ENCODE measurements at places on chromosomes 2 and 18. TPM values are rescaled to one million over a fixed set of nuclear protein-coding genes. Genes with fewer than 3 reads are reported as not detected.

The UGT1A4 gene
- polyA plus RNA-seq, result not detected

The GLS gene
- 37.8 TPM for polyA plus RNA-seq

The RBFA gene
- polyA plus RNA-seq, result 10.3 TPM

The SCYGR4 gene
- not detected for polyA plus RNA-seq

The NFATC1 gene
- polyA plus RNA-seq, result 8.9 TPM

The FAHD2B gene
- 18.1 TPM for polyA plus RNA-seq

The SMYD1 gene
- polyA plus RNA-seq, result not detected

The MTCL1 gene
- polyA plus RNA-seq, result not detected

The ALKAL2 gene
- polyA plus RNA-seq, result 6.6 TPM

The LRRTM1 gene
- not detected for polyA plus RNA-seq

The TUBB8B gene
- not detected for polyA plus RNA-seq

The SPC25 gene
- not detected for polyA plus RNA-seq

The LOXHD1 gene
- polyA plus RNA-seq, result 0.07 TPM

The IL36A gene
- not detected for polyA plus RNA-seq

The ZAP70 gene
- 246 TPM for polyA plus RNA-seq

The MOCOS gene
- not detected for polyA plus RNA-seq

The PEX13 gene
- 16.3 TPM for polyA plus RNA-seq

The WNT10A gene
- not detected for polyA plus RNA-seq

The CD8A gene
- 76.9 TPM for polyA plus RNA-seq

The DCC gene
- polyA plus RNA-seq, result not detected

The XIRP2 gene
- not detected for polyA plus RNA-seq

The SATB2 gene
- polyA plus RNA-seq, result 0.07 TPM

The SAP130 gene
- polyA plus RNA-seq, result 4.4 TPM

The SPEG gene
- not detected for polyA plus RNA-seq

The SERPINB13 gene
- not detected for polyA plus RNA-seq

The KCNG2 gene
- not detected for polyA plus RNA-seq

The LIPT1 gene
- 21.3 TPM for polyA plus RNA-seq

The OSBPL1A gene
- polyA plus RNA-seq, result not detected
